ENCODE measurements at places on chromosomes 1 and 21.

DNA sequence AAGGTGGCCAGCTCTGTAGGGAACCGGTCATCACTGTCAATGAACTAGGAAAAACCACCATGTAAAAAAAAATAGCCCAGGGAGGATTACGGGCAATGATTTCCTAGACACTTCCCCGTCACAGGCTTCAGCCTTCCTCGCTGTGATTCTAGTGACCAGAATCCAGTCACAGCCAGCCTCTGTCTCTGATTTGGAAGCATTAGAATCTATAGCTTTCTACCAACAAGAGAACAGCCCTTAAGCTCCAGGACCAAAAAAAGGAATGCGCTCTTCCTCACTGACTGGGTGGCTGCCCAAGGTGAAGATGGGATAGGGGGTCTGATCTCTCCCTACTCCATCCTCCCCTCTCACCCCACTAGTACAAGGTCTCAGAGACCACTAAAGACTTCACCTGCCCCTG, 67.2 kb downstream of the TEX35 start:
- DNase-seq = no peak

- DNase-seq = no peak
Measured at GRCh38 chr1:25991937-25992688, 5.8 kb downstream of the PAFAH2 start.

DNA sequence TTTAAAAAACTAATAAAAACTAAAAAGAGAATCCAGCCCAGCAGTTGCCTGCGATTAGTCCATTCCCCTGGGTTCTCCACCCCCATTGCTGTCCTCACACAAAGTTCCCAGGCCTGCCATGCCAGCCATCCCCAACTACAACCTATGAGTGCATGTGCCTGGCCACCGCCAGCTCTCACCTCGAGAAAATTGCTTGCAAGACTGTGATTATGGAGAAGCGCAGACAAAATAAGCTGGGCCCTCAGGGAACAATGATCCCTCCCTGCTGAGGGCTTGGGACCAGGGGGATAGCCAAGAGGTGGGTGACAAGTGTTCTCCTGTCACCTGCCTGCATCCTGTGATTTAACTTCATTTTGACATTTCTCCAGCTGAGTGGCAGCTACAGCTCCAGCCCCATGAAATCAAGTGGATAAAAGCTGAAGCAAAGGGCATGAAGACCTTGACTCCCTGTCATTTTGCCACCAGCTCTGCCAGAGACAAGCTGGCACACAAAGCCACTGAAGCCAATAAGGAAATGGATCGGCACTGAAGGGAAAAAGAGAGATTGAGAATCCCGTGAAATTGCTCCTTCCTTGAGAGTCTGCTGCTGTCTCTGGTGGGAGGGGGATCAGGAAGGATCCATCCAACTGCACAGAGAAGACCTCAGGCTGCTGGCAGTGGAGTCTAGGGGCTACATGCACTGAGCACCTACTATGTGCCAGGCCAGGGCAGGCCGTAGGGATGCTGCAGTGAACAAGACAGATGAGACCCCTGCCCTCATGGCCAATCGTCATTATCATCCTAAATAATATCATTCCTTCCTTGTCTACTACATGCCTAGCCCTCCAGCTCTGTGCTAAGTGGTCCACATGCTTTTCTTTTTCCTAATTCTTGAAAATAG, 40.7 kb downstream of the MATN1 start:
- no peak for DNase-seq

- no peak for DNase-seq
Measured at GRCh38 chr1:174165471-174166137, 6.3 kb downstream of the RABGAP1L start.

- no peak for DNase-seq
Measured at GRCh38 chr1:178953538-178954324, 72.0 kb upstream of the FAM20B start.

DNA sequence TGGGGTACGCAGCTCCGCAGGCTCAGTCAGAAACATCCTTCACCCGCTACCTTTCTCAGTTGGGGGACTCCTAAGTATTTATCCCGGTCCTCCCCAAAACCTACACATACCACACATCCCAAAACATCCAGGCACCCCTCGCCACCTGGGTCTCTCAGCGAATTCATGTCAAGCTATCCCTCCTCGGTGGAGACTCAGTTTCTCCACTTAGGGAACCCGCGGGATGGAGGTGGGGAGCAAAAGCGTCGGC, 1.3 kb upstream of the ZBTB7B start:
- DNase-seq = no peak

GRCh38 chr1:239772446-239772845, 319.2 kb upstream of the FMN2 start:
- DNase-seq = no peak

- DNase-seq = peak; percentile 32
Measured at GRCh38 chr1:29397256-29397590, 160.9 kb downstream of the PTPRU start.

DNA sequence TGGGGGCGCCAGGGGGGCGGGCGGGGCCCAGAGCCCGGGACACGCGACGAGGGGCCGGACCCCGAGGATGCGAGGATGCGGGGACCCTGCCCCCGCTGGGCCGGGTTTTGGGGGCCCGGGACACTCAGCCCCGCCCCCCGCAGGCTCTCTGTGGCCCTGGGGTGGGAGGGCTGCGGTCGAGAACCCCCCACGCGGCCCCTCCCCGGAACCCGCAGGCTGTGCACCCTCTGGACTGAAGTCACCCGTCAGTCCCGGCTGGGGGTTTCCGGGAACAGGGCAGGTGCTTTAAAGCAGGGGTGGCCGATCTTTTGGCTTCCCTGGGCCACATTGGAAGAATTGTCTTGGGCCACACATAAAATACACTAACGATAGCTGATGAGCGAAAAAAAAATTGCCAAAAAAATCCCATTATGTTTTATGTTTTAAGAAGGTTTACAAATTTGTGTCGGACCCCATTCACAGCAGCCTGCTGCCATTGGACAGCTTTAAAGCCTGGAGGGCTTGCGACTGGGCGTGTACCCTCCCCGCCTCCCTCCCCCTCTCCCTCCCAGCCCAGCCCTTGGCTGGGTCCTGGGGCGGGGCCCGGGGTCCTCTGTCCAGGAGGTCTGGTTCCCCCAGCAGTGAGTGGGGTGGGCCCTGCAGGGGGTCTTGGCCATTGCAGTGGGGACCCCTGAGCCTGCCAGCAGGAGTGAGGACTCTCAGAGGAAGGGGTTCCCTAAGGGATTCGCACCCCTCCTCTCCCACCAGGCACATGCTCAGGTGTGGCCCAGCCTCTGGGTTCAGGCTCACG, 21.6 kb upstream of the C1orf159 start:
- DNase-seq = peak; percentile 85

- no peak for DNase-seq
Measured at GRCh38 chr1:105585791-105586190, 1470.7 kb upstream of the PRMT6 start.

GRCh38 chr1:223750730-223751570, 38.6 kb downstream of the CAPN2 start:
- no peak for DNase-seq

DNA sequence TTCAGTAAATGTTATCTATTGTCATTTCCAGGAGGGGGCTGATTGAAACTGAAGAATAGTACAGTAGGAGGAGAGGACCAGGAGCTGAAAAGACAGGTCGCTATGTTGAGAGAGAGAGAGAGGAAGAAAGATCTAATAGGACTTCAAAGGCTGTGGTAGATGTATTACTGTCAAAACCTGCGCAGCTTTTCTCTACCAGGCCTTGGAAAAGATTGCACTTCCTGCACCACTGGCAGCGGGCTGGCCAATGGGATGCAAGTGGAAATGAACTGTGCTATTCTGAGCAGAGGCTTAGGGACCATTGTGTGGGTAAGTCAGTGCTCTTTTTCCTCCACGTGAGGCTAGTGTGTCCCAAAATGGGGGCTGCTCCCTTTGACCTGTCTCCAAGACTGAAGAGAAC, 47.1 kb downstream of the MDM4 start:
- no peak for DNase-seq

DNA sequence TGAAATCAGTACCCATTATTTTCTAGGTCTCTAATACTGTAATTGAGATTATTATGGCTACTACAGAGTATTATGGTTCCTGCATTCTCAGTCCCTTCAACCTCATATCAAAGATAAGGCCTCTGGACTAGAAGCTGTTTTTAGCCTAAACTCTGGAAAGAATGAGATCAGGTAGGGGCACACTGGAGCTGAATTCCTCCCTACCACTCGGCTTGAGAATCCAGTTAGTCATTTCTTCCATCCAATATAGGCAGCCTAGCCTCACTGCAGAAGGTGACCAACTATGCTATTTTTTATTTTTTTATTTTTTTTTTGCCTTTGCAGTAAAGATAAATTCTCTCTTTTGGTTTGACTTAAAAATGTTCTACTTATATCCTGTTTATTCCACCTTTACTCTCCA, 8.0 kb upstream of the HAX1 start:
- DNase-seq = no peak

DNA sequence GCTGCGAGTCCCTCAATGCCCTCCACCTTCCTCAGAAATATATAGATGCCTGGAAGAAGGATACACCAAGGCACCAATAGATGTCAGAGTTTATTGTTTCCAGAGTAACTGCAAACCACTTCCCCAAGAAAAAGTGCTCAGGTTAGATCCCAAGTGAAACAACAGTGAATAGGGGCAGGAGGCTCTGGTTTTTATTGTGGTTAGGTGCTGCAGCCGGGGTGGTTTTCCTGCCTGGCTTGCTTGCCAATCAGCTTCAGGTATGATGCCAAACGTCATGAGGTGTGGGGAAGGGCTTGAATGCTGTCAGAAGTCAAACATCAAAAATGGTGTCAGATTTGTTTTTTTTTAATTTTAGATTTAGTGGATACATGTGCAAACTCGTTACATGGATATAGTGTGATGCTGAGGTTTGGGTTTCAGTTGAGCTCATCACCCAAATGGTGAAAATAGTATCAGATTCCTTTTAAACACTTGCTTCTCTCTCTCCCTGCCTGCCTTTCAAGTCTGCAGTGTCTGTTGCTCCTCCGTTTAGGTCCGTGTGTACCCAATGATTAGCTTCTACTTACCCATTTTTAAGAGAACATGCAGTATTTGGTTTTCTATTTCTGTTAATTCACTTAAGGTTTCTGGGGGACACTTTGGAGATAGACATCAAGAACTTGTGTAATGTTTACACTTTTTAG, 1317.0 kb downstream of the MRPL39 start:
- DNase-seq = peak; percentile 60

- no peak for DNase-seq
Measured at GRCh38 chr1:154614247-154614646, 6.3 kb upstream of the ADAR start.

- peak; percentile 40 for DNase-seq
Measured at GRCh38 chr1:38476850-38477178, 382.8 kb downstream of the RRAGC start.

- DNase-seq = no peak
Measured at GRCh38 chr1:179774566-179774965, 31.5 kb downstream of the FAM163A start.

DNA sequence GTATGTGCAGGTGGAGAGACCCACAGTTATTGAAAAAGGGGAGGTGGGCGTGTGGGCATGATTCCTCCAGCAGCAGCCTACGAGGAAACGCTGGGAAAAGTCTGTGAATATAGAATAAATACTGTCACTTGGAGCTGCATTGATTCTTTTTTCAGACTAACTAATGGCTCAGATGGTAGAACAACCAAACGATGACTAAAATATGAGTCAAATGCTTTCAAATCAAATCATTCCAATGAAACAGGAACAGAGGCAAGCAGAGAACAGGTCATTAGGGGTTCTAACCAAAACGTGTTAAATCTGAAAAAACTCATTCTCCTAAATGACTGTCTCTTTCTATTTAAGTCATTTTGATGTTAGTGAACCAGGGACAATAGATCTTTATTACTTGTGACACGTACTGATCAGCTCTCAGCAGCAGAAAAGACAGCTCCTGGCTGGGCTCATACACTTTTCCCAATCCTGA, 35.1 kb upstream of the SEC16B start:
- DNase-seq = no peak

DNA sequence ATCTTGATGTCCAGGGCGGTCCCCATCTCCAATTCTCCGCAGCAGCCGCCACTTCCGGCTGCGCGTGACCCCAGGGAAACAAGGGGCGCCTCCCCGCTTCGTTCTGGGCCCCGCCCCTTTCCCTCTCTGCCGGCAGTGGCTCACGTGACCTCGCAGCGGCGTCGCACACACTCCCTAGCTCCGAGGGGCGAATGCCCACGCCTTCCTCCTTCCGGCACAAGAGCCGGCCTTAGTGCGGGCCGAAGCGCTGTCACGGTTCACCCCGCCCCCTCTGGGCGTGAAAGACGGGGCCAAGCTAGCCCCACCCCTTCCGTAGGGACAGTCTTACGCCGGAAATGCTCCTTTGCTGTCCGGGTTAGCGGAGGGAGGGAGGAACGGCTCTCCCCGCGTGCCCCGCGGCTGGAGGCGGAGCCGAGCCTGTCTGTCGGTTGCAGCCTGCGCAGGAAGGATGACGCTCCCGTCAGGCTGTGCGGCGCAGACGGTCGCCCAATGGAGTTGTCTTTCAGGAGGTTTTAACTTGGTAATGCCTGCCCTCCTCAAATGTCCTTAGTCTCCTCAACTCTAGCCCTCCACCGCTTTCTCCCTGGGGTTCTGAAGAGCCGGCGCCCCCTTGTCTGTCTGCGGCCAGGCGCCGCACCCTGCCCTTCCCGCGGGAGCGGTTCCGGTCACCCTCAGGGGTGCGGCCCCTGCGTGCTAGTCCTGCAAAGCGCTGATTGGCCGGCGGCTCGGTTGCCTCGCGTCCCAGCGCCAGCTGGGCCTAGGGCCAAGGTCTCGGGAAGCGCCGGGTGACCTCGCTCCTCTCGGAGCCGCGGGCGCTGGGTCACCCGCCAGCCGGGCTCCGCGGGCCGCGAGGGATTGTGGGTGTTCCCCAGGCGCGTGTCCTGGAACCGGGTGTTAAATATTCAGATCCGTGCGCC, at the start of gene VPS26C:
Gene VPS26C, minus strand, starts transcription at position 66 of the 917 bp plus-strand sequence. Its CDS starts 40 bp downstream, at position 26.
- peak; percentile 98 for DNase-seq

- DNase-seq = no peak
Measured at GRCh38 chr1:184163674-184164465, 112.3 kb downstream of the TSEN15 start.

GRCh38 chr1:207028884-207029650, 3.5 kb downstream of the C1orf116 start:
- no peak for DNase-seq

- DNase-seq = no peak
Measured at GRCh38 chr1:6800745-6801144, 15.5 kb downstream of the CAMTA1 start.

All from activated CD8-positive, alpha-beta memory T cell treated with anti-CD3 and anti-CD28 coated beads for 24 hours (primary cell).